AG04450 (cell line): ENCODE measurements at places on chromosomes 2 and 18. TPM values are rescaled to one million over a fixed set of nuclear protein-coding genes. Genes with fewer than 3 reads are reported as not detected.

DNA sequence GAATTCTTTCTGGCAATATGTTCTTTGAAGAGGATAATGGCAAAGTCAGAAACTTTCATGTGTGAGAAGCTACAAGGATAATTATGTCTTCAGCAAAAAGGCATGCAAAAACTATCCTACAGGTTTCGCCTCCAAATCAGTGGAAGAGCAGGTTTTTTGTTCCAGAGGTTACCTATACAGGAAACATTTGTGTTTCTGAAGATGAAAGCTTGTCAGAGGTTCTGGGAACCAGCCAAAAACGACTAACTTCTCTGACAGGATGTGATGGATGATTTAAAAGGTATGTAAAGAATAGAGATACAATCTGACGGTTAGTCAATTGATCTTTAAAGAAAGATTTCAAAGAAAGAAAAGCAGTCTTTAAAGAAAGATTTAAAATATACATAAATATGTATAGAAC, 37.6 kb downstream of the RND3 start:
- DNase-seq, result no peak

GRCh38 chr2:54103454-54104314, 11.7 kb upstream of the ACYP2 start:
- DNase-seq, result no peak

GRCh38 chr18:59954241-59954640, 54.4 kb downstream of the PMAIP1 start:
- no peak for DNase-seq

- no peak for DNase-seq
Measured at GRCh38 chr2:184920451-184920965, 322.2 kb downstream of the ZNF804A start.

GRCh38 chr2:203928849-203929248, 7.7 kb upstream of the ICOS start:
- no peak for DNase-seq

The CNTNAP5 gene
- polyA plus RNA-seq, result not detected in 2 replicates

The RHOB gene
- polyA plus RNA-seq, result 45.5 and 47.7 TPM in 2 replicates

The KCNE4 gene
- polyA plus RNA-seq, result 10.6 and 12.5 TPM in 2 replicates

The NGEF gene
- 0.07 and 0.10 TPM in 2 replicates for polyA plus RNA-seq

DNA sequence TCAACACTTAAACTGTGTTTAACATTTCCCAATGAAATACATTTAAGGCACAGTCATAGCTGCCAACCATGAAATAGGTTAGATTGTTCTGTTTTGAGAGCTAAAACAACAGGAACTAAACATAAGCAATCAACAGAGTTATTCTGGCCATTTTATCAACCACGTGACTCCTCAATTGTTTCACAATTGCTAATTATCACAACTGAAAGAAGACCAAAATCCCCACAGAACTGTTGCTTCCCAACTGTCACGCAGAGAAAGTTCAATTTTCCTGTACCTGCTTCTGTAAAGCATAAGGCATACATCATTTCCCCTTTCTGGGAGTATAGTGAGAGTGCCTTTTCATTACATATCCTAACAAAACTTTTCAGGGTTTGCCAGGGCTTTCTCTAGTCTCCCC, 248.6 kb downstream of the EPHA4 start:
- no peak for DNase-seq

DNA sequence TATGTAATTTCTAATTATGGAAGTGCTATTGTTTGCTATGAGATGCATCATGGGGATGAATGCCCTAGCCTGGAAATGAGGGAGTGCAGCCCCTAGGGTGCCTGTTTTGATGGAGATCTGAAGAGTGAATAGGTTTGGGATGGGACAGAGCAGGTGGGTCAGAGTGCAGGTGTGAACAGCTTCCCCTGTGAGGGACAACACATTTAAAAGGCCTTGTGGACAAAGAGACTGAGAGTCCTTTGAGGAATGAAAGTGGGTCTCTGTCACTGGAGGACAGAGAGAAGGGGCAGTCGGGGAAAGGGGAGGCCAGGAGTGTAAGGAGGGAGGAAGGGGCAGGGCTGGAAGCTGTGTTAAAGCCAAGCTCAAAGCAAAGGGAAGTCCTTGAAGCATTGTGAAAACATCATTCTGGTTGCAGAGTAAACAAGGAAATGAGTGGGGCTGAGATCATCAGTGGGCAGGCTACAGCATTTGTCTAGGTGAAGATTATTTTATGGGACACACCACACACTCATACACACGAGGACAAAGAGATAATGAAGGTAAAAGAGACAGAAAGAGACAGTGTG, 877.6 kb downstream of the SLC4A3 start:
- DNase-seq, result no peak

- DNase-seq, result peak; percentile 33
Measured at GRCh38 chr18:42298759-42299675, 344.0 kb downstream of the PIK3C3 start.

- DNase-seq, result no peak
Measured at GRCh38 chr2:205738117-205738968, 56.0 kb downstream of the NRP2 start.

The GALNT5 gene
- polyA plus RNA-seq, result 49.8 and 55.0 TPM in 2 replicates

The PPP1CB gene
- 105 and 159 TPM in 2 replicates for polyA plus RNA-seq

DNA sequence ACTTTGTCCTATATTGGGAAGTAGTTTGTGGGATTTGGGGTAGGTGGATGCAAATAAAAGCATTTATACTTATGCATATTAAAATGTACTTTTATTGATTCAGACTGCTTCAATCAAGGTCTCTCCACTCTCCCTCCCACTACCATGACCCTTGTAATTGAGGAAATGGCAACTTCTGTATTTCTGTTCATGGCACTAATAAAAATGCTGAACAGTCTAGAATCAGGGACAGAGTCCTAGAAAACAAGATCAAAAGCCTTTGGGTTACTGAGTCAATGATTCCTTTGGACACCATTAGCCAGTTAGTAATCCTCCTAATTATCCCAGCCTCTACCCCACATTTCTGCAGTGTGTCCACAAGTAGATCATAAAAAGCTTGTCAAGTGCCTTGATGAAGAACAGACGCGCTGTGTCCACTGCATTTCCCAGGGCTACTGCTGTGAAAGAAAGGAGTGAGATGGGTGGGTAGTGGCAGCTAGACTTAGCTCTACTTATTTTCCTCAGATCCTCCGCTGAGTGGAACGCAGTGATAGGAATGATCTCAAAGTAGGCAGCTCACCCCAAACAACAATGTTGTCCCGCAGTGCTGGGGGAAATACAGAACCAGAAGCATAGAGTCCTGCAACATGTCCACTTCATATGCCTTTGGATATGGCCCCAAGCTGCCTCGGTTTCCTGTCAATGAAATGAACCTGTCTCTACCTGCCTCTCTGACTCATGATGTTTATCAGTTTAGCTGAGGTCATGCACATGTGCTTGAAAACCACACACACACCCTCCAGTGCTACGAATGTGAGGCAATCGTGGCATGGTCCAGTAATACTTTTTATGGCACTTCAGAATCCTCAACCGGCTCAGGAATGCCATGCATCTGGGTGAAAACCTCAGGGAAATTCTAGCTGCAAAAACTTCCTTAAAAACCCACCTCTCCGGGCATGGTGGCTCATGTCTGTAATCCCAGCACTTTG, 115.5 kb downstream of the COL6A3 start:
- no peak for DNase-seq

The TP53I3 gene
- polyA plus RNA-seq, result 44.6 and 55.2 TPM in 2 replicates

GRCh38 chr2:27582129-27582694, 630 bp upstream of the ZNF512 start:
- DNase-seq, result no peak

- no peak for DNase-seq
Measured at GRCh38 chr2:2192091-2192955, 138.8 kb downstream of the MYT1L start.

GRCh38 chr2:107354175-107354574, 468.2 kb upstream of the ST6GAL2 start:
- no peak for DNase-seq

DNA sequence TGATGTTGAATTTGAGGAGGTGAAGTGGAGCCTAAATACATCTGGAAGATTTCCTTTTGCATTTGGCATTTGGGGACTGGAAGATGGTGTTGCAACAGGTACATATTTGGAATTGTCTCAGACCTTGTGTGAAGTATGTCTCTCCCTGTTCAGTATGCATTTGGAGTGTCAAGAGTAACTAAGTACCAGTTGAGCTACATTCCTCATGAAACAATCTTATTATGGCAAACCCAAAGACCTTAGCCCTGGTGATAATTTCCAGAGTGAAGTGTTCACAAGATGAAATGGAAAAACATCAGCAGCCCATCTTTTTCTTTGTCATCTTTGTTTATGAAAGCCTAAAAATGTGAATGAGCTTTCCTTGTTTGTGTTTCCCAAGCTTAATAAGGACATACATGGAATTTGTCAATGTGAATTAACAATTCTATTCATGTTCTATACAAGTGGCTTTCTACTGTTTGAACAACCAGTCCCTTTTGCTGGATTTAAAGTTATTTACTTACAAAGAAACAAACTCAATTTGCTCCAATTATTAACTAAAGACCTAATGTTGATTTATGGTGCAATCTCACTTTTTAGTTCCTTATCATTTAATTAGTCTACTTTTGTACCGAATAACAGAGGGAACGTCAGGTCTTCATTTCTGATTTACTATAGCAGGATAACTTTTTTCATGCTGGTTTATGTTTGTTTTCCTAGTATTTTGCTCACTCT, 42.1 kb upstream of the PPP1R1C start:
- no peak for DNase-seq

DNA sequence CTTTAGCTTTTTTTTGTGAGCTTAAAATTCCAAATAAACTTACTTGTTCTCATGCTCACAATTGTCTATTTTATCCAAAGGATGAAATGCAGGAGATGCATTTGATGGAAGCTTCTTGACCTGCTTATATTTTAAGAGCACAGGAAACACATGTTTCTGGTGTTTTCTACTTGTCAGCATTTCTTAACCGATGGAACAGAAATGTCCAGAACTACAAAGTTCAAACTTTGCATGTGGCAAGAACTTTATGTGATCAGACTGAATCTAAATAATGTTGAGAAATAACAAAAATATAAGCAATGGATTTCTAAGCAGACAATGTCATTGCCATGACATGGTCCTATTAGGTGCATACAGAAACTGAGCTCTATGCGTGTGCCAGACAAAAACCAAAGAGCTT, 9.9 kb upstream of the CTLA4 start:
- no peak for DNase-seq

GRCh38 chr2:42932271-42933151, 140.1 kb upstream of the HAAO start:
- no peak for DNase-seq

DNA sequence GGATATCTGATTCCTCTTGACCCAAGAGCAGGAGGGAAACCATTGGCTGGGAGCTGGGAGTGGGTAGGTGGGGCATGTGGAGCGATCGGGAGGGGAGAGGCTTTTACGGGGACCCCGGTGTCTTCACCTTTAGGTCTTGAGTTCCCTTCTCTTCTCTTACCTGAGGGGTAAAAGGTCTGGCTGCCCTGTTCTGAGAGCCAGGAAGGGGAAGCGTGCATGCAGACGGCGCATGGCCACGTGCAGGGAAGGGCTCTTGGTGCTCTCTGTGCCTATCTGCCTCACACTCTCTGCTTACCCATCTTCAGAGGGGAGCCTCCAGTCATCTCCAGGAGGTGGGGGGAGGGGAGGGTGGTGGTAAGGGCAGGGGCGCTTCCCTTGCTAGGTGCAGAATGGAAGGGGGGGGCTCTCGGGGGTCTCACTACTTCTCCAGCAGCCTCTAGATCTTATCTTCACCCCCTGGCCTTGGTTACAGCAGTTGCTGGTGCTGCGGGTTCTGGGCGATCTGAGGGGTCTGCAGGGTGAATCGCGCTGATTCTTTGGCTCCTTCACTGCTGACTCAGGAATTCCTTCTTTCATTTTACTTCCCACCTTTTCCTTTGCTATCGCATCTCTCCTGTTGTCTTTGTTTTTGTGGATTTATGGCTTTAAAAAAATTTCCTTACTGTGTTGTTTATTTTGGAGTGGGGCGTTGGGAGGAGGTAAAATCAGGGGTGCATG, 225.8 kb upstream of the HS6ST1 start:
- no peak for DNase-seq

DNA sequence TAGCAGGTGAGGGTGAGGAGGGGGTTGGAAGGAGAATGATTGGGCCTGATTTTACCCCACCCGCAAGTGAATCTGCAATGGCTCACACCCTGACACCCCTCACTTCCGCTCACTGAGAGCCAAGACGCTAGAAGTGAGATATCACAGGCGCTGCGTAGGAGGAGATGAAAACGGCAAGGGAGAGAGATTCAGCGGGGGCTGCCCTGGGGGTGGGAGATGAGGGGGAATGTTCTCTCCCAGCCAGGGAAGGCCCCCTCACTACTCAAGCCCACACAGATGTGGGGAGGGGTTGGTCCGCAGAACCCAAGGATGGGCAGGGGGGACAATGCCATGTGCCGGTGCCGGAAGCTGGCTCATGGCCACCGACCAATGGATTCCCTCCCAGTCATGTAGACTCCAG, 32.9 kb downstream of the LOXHD1 start:
- DNase-seq, result no peak

The MOCOS gene
- polyA plus RNA-seq, result 4.2 and 5.1 TPM in 2 replicates

The HADHA gene
- 155 and 172 TPM in 2 replicates for polyA plus RNA-seq

- DNase-seq, result no peak
Measured at GRCh38 chr2:213010106-213010779, 141.2 kb downstream of the IKZF2 start.

DNA sequence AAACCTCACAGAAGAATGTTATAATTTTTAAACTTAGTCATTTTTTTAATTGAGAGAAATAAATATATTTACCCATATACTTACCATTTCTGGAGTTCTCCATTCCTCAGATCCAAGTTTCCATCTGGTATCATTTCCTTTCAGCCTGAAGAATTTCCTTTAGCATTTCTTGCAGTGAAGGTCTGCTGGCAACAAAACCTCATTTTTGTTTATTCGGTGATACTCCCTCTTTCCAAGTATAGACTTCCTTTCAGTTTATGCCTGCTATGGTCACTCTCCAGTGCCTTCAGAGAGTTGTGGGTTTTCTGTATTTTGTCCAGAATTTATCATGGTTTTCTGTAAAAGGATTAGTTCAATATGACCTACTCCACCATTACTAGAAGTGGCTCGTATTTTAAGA, 17.0 kb downstream of the WDPCP start:
- DNase-seq, result no peak

- DNase-seq, result no peak
Measured at GRCh38 chr2:85112906-85113625, 20.1 kb upstream of the TCF7L1 start.

The HSBP1L1 gene
- polyA plus RNA-seq, result 15.8 and 19.4 TPM in 2 replicates

DNA sequence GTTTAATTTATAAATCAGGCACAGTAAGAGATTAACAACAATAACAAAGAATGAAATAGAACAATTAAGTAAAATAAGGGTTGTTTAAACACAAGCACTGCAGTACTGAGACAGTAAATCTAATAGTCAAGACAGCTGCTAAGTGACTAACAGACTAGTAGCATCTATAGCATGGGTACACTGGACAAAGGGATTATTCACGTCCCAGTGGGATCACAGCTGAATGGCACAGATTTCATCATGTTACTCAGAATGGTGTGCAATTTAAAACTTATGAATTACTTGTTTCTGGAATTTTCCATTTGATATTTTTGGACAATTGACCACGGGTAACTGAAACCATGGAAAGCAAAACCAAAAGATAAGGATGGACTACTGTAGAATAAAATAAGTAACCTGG, 161.9 kb upstream of the DAPL1 start:
- DNase-seq, result no peak

DNA sequence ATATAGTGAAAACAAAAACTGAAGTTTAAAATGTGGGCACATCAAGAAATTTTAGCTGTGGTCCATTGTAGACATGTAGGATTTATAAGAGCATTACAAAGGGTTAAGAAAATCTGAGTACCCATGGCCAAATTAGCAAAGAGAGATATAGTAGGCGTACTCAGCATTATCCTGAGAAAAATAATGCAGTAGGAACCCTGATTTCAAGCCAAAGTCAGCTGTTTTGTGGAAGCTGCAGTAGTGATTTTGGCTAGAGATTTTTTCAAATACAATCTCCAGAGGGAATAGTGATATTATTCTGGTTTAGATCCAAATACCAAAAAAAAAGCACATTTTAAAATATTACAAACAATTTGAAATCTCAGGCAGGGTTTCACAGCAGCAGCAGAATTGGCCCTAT, 450.9 kb downstream of the FBXO15 start:
- DNase-seq, result no peak
